ENCODE measurements at places on chromosomes 13 and 19. TPM values are rescaled to one million over a fixed set of nuclear protein-coding genes. Genes with fewer than 3 reads are reported as not detected.

DNA sequence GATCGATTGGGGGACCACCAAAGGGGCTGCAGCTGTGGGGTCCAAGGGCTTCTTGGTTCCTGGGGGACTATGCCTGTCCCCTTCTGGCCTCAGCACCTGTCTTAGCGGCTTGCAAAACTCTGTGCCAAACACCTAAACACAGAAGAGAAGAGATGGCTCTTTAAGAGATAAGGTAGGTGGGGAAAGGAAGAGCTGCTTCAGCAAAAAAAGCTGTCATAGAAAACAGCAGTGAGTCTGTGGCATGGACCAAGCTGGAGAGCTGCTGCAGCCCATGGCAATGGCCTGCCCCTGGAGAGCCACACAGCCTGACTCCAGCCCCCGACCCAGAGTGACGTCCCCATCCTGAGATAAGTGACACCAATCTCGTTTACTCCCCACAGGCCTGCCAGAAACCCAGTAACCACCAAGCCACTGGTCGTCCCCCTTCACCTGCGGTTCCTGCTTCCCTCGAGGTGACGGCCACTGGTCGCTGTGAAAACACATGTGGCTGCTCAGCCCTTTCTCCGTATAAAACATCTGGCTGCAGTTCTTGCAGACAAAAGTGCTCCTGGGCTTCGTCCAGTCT lies 25.0 kb upstream of the NAPA start:
- DNase-seq: no peak

- no peak for DNase-seq
These were observed 326.0 kb upstream of the SPRY2 start for GRCh38 chr13:80666782-80667552.

DNA sequence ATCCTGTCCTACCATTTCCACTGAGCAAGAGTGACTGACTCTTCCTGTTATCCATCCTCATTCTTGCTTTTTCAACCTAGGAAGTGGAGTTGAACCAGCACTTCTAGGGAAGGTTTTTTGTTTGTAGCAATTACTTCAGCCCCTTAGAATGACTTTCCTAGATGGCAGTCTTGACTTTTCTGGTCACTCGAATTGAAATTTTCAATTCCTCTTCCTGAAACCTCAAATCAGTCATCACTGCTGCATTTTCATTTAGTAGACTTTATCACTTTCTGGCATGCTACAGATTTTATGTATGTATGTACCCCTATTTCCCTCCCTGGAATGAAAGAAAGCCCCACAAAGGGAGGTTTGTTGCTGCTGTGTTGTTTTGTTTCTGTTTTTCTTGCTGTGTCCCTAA lies 915.9 kb downstream of the PCDH17 start:
- DNase-seq: no peak

DNA sequence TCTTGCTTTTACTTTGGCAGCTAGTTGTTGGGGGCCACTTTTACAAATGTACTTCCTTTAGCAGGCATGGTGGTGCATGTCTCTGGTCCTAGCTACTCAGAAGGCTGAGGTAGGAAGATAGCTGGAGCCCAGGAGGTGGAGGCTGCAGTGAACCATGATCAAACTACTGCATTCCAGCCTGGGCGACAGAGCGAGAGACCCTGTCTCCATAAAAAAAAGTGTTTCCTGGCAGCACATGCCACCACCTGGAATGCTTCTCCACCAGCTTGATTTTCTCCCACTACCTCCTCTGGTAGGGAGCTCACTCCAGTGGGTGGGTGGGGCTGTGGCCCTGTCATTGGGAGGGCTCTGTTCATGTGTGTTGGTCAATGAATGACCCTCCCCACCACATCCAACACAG lies 12.5 kb downstream of the FZR1 start:
- DNase-seq: no peak

Gene C19orf81
- 2.1 TPM for total RNA-seq

Gene NLRP11
- total RNA-seq: not detected

GRCh38 chr13:58048670-58049069 lies 417.1 kb downstream of the PCDH17 start:
- no peak for DNase-seq

GRCh38 chr19:18741124-18742121 lies 49.7 kb downstream of the COMP start:
- no peak for DNase-seq

Gene FCER2
- total RNA-seq: not detected

DNA sequence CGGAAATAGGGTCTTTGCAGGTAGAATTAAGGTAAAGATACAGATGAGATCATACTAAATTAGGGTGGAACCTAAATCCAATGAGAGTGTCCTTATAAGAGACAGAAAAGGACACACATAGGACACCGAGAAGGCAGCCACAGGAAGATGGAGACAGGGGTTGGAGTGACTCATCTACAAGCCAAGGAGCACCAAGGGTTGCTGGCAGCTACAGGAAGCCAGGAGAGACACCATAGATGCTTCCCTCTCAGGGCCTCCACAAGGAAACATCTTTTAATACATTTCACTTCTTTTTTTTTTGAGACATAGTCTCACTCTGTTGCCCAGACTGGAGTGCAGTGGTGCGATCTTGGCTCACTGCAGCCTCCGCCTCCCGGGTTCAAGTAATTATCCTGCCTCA lies 10.1 kb downstream of the TMEM143 start:
- no peak for DNase-seq

DNA sequence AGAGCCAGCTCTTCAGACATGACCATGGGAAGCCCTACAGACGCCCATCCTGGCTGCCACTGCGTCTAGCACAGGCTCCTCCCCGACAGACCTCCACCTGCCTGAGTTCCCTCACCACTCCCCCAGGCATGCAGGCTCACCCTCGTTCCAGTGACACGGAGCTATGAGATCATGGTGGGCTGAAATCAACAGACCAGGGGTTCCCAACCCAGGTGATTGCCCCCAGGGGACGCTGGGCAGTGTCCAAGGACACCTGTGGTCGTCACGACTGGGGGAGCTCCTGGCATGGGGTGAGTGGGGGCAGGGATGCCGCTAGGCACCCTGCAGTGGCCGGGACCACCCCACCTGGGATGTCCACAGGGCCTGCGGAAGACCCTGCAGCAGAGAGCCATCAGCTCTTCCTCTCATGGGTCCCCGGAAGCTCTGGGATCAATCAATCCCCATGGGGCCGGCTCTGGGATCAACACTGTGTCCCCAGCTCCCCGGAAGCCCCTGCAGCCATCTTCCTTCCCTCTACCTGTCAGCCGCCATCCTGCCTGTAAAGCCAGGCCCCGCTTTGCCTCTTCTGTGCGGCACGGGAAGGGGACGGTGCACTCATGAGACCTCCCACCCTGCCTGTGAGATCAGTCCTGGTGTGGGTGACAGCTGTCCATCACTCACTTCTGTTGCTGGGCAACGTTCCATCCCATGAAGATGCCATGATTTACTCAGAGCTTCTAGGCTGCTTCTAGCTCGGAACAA lies 12.8 kb upstream of the MADCAM1 start:
- no peak for DNase-seq

GRCh38 chr13:75025956-75026355 lies 456.0 kb downstream of the TBC1D4 start:
- DNase-seq: no peak

GRCh38 chr13:74168263-74168675 lies 34.1 kb upstream of the KLF12 start:
- DNase-seq: no peak

Gene MUC16
- total RNA-seq: 0.03 TPM

Gene CCNA1
- total RNA-seq: 2.0 TPM

- DNase-seq: peak; percentile 99
These were observed at the start of gene ILF3 for GRCh38 chr19:10653732-10654609. TSS of gene ILF3 (plus strand) at chr19:10654346. CDS start at chr19:10670606, 16,260 bp downstream.

DNA sequence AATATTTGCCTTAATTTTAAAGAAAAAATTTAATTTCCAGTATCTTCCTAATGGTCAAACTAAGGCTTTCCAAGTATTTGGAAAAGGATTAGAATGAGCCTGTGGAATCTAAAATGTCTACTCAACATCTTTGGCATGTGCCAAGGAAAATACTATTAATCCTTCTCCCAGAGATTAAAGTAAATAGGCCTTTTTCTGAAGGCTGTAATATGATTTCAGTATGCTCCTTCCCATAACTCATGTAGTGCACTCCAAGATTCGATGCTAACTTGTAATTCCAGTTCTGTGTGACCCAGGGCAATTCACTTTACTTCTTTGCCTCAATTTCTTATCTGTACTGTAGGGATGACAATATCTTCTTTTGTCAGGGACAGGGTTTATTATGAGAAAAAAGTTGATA lies 196.9 kb downstream of the ZIC5 start:
- DNase-seq: no peak

- DNase-seq: no peak
These were observed 823 bp downstream of the DOCK6 start for GRCh38 chr19:11261431-11261970.

DNA sequence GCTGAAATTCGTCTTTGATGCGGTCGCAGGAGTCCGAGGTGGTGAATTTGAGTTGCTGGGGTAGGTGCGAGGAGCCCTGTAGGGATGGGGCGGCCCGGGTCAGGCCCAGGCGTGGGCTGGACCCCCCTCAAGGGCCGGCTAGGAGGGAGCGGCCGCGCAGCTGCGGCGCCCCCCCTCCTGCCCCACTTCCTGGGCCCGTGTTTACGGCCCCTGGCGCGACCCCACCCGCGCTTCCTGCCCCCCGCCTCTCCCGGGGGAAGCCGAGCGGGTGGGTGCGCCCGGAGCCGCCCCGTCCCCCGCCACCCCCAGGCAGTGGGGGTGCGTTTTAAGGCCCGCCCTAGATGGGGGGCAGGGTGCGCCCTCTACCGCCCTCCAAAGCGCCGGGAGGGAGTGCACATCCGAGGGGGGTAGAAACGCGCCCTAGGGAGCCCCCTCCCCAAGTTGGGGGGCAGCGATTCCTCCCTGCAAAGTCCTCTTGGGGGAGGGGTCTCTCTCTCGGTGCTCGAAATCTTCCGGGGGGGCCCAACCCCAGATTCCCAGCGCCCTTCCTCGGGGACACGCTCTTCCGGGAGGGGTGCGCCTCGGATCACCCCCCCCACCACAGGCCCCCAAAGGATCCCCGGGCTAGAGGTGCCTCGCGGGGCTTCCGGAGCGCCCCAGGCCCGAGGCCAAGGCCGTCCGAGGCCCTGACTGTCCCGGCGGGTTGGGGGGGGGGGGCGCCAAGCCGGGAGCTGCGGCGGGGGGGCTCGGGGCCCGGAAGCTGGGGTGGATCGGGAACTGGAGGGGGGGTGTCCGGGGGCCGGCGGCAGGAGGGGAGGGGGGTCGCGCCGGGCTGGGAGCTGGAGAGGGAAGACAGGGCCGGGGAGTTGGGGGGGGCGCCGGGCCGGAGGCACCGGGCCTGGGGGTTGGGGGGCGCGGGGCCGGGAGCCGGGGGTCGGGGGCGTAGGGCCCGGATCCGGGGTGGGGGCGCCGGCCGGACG lies 823 bp downstream of the TLE5 start:
- peak; percentile 78 for DNase-seq

GRCh38 chr13:26386026-26386425 lies 132.1 kb downstream of the CDK8 start:
- DNase-seq: no peak

Gene ABHD8
- total RNA-seq: 8.6 TPM

DNA sequence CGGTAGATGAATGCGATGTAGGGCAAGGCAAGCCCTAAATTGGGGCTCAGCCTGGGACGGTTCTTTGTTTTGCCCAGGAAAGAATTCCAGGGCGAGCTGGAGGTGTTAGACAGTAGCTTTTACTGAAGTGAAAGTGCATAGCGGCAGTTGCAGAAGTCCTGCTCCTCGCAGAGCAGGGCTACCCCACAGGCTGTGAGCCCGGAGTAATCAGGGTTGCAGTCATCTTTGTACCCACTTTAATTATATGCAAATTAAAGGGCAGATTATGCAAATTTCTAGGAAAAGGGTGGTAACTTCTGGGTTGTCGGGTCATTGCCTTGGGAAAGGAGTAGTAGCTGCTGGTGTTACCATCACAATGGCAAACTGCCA lies 30.5 kb downstream of the VAV1 start:
- DNase-seq: no peak

GRCh38 chr13:114009590-114010400 lies 35.9 kb upstream of the C13orf46 start:
- DNase-seq: no peak

Gene TNFSF11
- total RNA-seq: not detected
